ENCODE measurements at places on chromosomes 5 and 9. TPM values are rescaled to one million over a fixed set of nuclear protein-coding genes. Genes with fewer than 3 reads are reported as not detected.

DNA sequence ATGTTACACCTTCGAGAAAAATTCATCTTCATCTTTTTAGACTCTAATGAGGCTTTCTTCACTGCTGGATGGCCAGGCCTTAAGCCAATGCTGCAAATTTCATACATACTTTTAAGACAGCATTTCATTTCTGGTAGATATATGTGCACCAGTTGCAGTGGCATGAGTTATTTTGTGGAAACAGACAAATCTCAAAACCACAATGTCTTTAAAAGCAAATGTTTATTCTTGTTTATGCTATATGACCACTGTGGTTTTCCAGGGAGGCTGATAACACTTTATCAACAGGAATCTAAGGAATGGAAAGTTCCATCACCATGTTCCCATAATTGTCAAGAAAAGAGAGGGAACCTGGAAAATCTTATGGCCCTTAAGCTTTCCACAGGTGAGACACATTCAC, 27.7 kb downstream of the CDH9 start:
- no peak for DNase-seq

- DNase-seq, result no peak
These were observed 166.5 kb downstream of the MAPKAP1 start for GRCh38 chr9:125540497-125540896.

DNA sequence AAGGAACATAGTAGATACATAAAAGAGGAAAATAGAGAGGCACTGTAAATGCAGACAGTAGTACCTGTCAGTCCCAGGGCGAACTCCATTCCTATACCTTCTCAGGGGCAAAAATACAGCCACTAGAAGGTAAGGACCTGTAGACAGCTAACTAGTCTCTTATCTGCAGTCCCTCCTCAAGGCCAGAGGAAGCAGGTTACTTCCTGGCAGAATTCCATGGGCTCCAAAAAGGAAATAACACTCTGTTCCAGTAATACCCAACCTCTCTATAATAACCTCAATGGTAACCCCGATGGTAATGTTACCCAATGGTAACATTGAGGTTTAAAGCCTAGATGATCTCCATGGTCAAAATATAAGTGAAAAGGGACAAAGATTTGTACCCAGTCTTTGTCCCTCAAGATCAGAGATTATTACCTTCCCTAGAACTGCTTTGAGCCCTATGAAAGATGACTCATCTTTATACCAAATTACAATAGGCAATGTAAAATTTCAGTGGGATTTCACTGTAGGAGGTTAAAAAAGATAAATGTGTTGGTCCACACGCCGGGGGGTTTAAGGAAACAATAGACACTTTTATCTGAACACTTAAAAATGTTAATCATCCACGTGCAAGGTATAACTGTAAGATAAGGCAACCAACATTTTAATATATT, 113.0 kb downstream of the DENND1A start:
- DNase-seq, result no peak

GRCh38 chr5:178378527-178379484, 146.2 kb upstream of the PHYKPL start:
- no peak for DNase-seq

GRCh38 chr9:130933114-130934046, 5.7 kb downstream of the FIBCD1 start:
- DNase-seq, result no peak

- no peak for DNase-seq
These were observed 171.4 kb upstream of the SGCD start for GRCh38 chr5:156155598-156155997.

GRCh38 chr5:157271740-157272271, 5.9 kb downstream of the CYFIP2 start:
- no peak for DNase-seq

CD180 gene
- total RNA-seq, result not detected

SPINK6 gene
- not detected for total RNA-seq

DNA sequence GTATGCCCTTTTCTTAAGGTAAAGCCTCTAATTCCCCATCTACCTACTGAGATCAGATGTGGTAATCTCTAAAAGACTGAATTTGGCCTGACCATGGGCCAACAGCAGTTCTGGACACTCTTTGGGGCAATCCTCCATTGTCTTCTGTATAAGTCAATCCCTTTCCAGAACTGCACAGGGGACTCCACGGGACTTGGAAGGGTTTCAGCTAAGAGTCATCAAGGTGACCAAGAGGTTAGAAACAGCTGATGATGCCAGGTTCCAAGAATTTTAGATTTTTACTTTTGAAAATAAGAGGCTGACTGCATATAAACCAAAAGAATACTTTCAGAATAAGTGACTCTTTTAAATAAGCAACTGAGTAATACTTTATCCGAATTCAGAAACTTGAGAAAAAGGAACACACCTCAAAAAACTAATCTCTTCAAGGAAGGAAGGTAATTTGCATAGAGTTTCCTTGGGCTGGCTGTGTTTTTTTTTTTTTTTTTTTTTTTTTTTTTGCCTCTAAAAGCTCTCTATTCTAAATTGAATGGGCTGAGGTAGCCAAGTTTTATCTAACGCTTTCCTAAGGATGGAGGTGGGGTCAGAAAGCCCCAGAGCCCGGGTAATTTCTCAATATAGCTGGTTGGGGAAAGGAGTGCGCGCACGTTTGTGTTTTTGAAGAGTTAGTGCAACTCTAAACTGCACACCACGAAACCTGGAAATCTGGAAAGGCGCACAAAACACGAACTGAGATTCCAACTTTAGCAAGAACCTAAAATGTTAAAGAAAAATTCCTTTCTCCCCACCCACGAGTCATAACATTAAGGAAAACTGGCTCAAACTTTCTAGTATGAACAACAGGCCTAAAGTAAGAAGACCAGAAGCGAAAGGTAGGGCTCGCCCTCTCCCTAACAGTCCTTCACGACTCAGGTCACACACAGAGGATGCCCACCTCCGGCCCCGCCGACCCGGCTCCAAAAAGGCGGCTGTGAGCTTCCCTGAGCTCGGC, 1.3 kb downstream of the VCP start:
- no peak for DNase-seq

- DNase-seq, result peak; percentile 53
These were observed 5.2 kb upstream of the PKN3 start for GRCh38 chr9:128696923-128697707.

KDM4C gene
- 31.5 TPM for total RNA-seq

GRCh38 chr5:76583163-76584047, 39.8 kb downstream of the F2RL2 start:
- DNase-seq, result no peak

GRCh38 chr9:133429641-133430161, 7.5 kb downstream of the ADAMTS13 start:
- DNase-seq, result peak; percentile 95
